Activated CD8-positive, alpha-beta memory T cell treated with anti-CD3 and anti-CD28 coated beads, Interleukin-2, amount 10 ng/mL, durations not matched to agents 7 days and 5 days (primary cell): ENCODE measurements at places on chromosomes 6 and 20.
A peak's percentile ranks its signal among the peaks of the same experiment; 100 is the strongest.

DNA sequence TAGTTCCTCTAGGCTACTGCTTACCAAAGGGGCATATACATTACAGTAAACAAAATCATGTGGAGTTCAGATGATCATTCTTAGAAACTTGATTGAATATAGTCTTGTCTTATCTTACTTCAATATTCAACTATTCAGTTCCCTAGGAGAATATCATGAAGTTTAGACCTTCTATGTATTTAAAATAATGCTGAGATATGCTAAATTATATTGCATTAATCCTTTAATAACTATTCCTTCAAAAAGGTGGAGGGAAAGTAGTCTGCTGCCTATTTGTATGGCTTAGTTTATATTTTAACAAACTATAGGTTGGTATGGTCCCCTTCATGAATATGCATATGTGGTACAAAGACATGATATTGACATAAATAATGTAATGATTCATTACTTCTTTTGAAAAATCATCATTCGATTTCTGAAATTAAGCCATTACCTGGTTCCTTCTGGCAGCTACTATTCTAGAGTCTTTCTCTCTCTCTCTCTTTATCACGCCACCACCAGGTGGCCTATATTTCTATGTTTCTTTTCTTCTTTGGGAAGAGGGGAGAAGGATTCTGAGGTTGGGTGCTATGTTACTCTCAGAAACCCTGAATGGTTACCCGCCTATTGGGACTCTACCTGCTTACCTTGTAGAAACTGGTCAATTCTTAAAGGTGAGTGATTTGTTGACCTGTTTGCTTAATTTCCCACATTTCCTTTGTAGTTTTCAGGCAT lies 855.8 kb downstream of the HACE1 start:
- DNase-seq = no peak

- DNase-seq = no peak
Observed at GRCh38 chr6:56482525-56482924, 160.2 kb downstream of the DST start.

- DNase-seq = no peak
Observed at GRCh38 chr6:138162111-138162954, 594 bp downstream of the ARFGEF3 start.

- no peak for DNase-seq
Observed at GRCh38 chr6:32436995-32437836, 2.5 kb upstream of the HLA-DRA start.

DNA sequence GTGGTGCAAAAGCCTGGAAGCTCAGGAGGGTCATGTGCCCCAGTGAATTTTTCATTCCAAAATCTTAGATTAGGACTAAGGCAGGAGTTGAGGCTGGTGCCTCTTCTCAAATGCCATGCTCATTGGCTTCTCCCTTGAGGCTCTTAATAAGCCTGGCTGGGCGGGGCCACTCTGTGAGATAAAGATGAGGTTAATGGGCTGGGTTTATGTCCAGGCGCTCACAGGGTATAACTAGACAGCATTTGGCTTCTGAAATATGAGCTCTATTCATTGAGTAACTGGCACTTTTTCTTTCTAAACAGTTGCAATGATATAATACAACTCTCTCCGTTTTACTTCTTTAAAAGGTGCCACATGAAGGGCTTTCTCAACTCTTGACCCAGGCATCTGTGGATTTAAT lies 156.3 kb downstream of the SCML4 start:
- DNase-seq = no peak

DNA sequence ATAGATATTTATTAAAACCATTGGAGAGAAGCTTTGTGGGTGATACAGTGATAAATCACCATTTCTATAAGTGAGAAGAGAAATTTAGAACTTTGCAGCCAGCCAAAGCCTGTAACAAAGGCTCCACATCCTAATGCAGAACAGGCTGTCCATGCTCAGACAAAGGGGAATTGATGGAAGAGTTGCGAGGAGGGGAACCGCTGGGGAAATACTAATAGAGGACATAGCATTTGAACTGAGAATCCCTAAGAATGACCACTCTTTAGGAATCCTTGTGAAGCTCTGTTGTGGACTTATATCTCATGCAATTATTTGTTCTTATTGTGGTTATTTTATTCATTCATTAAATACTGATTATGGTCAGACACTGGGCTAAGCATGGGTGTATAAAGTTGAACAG lies 167.8 kb downstream of the PHF3 start:
- DNase-seq = no peak

DNA sequence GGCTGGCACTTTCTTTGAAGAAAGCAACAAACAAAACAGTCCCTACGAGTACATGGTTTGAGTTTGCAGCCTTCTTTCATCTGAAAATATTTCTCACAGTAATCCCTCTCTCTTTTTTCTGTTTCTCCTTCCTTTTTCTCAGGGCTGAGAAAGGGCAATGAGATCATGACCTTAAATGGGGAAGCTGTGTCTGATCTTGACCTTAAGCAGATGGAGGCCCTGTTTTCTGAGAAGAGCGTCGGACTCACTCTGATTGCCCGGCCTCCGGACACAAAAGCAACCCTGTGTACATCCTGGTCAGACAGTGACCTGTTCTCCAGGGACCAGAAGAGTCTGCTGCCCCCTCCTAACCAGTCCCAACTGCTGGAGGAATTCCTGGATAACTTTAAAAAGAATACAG lies 80.7 kb upstream of the CLDN20 start:
- no peak for DNase-seq

DNA sequence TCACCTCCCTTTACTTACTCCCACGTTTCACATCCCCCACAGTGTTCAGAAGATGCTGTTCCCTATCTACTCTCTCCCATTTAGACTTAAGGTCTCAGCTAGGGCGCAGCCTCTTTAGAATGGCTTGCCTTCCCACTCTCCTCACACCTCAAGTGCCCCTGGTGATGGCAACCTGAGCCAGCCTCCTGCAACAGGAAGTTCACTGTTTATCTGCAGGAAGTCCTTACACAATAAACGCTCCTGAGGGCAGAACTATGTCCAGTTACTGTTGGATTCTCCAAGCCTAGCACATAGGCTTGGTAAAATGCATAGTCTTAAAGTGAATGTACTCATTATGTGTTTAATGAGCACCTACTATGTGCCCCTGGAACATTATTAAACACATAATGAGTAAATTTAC lies 21.9 kb upstream of the RAB22A start:
- DNase-seq = no peak

DNA sequence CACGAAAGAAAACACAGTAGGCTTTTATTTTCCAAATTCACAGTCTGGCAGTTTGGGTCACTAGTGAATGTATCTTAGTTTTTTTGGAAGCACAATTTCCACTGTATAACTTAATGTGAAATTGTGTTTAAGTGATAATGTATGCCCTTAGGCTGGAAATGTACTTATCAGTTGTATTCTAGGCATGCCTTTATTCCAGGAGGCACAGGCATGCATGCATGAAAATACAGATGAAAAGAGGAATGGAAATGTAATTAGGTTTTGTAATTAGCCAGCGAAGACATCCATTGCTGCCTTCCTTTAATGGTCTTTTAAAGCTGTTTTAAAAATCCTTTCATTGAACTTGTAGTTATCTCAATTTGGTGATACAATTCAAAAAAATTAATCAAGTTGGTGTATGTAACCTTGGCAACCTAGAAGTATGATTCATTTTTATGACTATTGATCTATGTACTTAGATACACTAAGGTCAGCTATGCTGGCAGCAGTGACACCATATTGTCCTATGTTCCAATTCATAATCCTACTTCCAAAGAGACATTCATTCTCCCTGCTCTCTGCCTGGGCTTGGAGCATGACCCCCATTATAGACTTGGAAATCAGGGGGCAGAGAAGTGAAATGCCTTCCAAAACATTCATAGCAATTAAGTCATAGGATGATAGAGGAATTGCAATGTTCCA lies 73.1 kb downstream of the SNAP25 start:
- no peak for DNase-seq

DNA sequence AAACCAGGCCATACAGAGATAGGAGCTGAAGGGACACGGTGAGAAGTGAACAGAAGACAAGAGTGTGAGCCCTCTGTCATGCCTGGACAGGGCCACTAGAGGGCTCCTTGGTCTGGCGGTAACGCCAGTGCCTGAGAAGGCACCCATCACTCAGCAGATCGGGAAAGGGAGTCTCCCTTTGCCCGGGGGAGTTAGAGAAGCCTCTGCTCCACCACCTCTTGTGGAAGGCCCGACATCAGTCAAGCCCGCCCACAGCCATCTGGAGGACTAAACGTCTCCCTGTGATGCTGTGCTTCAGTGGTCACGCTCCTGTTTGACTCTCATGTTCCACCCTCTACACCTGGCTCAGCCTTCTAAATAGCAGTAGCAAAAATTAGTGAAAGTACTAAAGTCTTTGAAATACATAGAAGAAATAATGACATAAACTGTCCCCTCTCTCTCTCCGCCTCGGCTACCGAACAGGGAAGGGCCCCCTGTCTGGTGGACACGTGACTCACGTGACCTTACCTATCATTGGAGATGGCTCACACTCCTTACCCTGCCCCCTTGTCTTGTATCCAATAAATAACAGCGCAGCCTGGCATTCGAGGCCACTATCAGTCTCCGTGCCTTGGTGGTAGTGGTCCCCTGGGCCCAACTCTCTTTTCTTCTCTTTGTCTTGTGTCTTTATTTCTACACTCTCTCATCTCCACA lies 66.7 kb downstream of the RPP21 start:
- DNase-seq = peak; percentile 74

DNA sequence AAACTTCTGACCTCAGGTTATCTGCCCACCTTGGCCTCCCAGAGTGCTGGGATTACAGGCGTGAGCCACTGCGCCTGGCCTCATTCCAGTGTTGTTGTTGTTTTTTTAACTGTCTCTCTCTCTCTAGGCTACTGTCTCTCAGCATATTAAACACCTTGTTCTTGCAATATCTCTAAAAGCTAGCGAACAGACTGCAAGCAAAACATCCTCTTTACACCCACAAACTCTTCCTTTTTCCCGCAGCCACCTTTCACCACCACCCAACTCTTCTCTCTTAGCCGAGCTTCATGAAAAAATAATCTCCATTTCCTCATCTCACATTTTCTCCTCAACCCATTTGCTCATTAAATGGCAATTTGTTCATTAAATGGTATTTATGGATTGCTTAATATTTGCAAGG lies 45.5 kb downstream of the SGK1 start:
- no peak for DNase-seq

GRCh38 chr6:152771061-152771687 lies 20.6 kb downstream of the VIP start:
- DNase-seq = no peak

- no peak for DNase-seq
Observed at GRCh38 chr6:46420921-46421638, 70.2 kb downstream of the RCAN2 start.

- DNase-seq = no peak
Observed at GRCh38 chr6:112800916-112801315, 453.8 kb downstream of the RFPL4B start.

GRCh38 chr6:75926293-75927168 lies 145.9 kb downstream of the IMPG1 start:
- no peak for DNase-seq

GRCh38 chr20:11267131-11267761 lies 593.4 kb upstream of the JAG1 start:
- DNase-seq = no peak

DNA sequence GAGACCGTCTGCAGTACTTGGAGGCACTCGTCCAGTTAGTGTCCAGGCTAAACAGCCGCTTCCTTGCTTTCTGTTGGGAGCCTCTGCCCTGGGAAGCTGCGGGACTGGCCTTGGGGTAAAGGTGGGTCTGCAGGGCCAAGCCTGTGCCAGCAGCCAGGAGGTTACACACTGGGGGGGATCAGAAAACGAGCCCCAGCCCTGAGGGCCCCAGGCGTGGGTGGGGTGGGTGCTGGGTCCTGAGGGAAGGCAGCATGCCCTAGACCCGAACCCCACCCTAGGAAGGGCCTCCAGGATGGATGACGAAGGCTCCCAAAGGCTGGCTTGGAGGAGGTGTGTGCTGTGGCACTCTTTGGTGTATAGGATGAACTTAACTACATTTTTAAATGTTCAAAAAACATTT lies 335.2 kb downstream of the ZFAND3 start:
- DNase-seq = no peak

- no peak for DNase-seq
Observed at GRCh38 chr20:8858181-8858787, 210.6 kb upstream of the PLCB4 start.

DNA sequence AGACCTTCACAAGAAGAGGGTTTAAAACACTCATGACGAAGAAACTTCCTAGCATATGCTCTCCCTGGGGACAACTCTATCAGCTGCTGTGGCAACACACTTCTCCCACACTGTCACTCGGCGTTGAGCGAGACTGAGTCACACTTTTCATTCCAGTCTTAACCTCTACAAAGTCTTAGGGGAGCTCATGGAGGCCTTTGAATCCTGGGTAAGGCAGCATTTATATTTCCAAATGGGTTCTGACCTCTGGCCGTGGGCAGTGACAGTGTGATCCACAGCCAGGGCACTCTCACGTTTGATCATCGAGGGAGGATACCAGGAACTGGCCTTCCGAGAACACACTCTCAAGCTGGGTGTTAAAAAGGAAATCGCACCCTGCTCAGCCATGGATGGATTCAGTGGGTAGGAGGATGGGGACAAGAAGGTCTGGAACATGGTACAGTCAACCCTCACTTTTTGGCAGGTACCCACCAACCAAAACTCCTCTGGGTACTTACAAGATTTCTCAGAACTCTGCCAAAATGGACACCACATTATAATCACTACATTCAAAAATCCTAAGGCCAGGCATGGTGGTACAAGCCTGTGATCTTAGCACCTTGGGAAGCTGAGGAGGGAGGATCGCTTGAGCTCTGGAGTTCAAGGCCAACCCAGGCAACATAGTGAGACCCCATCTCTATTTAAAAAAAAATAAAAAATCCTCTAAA lies 19.6 kb downstream of the RRBP1 start:
- DNase-seq = no peak

DNA sequence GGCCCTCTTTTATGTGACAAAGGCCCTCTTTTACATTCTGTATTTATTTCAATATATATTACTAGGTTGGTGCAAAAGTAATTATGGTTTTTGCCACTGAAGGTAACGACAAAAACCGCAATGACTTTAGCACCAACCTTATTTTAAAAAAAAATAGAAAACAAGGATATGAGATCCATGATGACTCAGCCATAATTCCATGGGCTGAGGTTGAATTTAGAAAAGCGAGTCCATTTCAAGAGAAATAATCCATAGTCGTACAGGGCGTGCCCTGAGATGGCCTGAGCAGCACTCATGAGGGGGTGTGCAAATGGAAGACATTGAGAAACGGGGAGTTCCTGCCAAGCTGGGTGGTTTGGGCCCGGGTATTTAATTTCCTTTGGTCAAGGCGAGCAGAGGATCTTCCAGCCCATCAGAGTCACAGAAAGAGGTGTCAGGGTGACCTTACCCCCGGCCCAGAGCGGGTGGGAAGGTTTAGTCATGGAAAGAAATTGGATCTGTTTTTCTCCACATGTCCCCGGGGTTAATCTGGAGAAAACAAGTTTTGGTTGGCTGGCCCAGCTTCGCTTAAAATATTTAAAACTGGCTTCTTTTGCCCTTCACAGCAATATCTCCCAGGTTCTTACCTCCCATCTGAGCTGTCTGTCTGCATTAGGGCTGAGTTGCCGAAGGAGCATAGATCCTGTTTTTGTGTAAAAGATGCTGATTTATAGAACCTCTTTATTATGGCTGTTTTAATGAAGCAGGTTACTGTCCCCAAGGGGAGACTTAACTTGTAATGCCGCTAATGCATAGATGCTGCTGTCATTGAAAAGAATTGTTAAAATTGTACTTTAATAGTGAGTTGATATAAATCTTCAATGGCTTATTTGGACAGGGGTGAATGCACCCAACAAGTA lies 255.6 kb downstream of the PREX1 start:
- DNase-seq = no peak

GRCh38 chr6:20013066-20013861 lies 176.1 kb downstream of the ID4 start:
- DNase-seq = no peak

- DNase-seq = no peak
Observed at GRCh38 chr20:58268936-58269619, 40.4 kb upstream of the RAB22A start.
